ENCODE measurements at places on chromosomes 5 and 9.

- DNase-seq: no peak
Observed at GRCh38 chr5:43601454-43602260, 1.3 kb upstream of the NNT start.

DNA sequence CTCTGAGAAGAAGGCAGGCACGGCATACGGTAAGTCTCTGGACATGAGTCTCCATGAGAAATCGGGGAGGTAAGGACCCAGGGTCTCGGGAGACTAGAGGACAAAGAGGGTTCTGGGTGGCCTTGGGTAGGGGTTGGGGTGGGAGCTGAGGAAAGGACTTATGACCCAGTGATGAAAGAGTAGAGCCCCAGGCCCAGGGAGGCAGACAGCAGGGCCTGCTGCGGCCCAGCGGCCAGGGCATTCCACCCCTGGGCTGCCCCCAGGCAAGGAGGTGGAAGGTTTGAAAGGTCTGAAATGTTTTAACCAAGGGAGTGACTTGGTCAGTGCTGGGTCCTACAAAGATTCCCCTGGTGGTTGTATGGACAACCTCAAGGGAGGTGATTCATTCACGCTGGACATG is 89.1 kb downstream of the CRB2 start:
- no peak for DNase-seq

DNA sequence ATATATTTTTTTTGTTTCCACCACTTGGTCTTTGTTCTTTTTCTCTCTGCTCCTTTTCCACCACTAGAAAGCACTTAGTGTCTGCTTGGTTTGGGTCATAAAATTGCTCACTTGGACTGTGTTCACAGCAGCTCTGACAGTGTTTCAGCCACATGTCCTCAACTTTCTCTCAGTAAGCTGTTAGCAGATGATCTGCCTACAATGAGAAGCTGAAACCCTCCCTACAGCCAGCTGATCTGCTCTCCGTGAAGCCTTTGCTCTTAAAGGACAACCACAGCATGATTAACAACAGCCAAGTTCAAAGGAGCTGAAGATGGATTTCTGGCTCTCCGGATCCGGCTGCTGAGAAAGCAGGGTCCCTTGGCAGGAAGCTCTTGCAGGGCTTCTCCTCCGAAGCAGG is 31.6 kb downstream of the PRLR start:
- DNase-seq: no peak

- DNase-seq: no peak
Observed at GRCh38 chr9:98333703-98334582, 78.5 kb upstream of the TBC1D2 start.

GRCh38 chr9:32603914-32604852 is 31.2 kb upstream of the NDUFB6 start:
- DNase-seq: no peak

- no peak for DNase-seq
Observed at GRCh38 chr5:146185161-146185560, 2.7 kb upstream of the LARS1 start.
